Right hindlimb (tissue), 1 donor: ENCODE measurements at places on chromosomes 1 and 21.

GRCh38 chr1:76048219-76048618 lies 26.3 kb upstream of the ST6GALNAC3 start:
- DNase-seq = no peak

DNA sequence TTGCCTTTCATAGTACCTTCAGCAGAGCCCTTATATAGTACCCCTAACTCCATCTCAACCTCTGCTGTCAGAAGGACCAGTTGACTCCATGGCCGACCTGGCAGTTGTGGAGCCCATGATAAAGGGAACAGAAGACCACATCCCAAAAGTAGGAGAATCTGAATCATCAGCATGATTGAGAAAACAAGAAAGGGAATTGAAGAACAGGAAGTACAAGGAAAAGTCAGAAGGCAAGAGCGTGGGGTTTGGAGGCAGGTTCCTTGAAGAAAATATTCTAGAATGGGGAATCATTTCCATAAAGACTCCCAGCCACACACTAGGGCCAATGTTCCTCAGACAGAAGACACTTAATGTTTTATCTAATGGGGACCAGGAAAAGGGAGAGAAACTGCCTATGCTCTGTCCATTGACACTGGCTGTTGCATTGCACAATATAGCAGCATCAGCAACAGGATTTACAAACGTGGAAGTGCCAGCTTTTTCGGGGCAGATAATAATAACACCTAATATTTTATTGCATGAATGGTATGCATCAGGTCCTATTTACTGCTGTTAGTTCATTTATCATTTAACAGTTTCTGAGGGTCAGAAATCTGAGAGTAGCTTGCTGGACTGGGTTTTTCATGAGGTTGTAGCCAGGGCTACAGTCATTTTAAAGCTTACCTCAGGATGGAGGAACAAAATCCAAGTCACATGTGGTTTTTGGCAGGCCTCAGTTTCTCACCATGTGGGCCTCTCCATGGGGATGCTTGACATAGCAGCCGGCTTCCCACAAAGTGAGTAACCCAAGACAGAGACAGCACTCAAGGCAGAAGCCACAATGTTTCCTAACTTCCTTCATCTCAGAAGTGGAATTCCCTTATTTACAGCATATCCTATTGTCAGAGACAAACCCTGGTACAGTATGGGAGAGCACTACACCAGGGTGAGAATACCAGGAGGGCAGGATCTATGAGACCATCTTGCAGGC lies 483.4 kb downstream of the PLPP3 start:
- DNase-seq = peak; percentile 62

- no peak for DNase-seq
These were observed 6.3 kb upstream of the RBBP5 start for GRCh38 chr1:205128050-205128449.

DNA sequence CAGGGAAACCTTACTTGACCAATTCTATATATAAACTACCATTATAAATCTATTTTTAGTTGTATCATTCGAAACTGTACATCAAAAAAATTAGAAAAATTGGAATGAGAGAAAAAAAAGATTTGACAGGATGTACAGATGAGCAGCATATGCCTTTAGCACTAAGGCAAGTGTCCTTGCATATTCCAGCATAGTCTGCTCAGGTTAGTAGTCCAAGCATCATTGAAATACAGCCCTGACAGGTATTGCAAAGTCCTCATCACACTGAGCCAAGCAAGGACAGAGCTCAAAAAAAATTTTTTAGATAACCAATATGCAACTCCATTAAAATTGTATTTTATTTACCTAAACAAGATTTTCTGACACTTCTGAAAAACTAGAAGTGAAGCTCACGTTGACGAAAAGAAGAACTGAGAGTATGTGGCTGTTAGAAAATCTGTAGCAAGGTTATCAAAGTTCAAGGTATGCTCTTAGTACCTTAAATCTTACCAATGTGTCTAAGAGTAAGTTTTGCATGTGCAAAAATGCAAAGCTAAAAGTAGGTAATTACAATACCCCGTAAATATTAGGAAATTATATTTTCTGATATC lies 465.6 kb upstream of the ADGRL4 start:
- no peak for DNase-seq

DNA sequence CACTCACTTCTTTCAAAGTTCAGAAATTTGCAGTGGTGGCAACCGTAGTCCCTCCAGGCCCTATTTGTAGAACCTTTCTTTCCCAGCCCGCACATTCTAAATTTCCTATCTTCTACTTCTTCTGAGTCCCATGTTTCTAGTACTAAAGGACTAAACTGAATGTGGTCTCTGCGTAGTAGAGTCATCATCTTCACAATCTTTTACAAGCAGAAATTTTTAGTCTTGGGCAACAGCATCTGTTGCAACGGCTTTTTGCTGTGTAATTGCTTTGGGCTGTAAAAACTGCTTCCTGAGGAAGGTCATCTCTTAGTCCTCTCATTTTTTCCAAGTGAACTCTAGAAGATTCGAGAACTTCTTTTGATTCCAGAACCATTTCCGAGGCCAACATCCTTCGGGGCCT lies 23.9 kb downstream of the VAV3 start:
- no peak for DNase-seq

DNA sequence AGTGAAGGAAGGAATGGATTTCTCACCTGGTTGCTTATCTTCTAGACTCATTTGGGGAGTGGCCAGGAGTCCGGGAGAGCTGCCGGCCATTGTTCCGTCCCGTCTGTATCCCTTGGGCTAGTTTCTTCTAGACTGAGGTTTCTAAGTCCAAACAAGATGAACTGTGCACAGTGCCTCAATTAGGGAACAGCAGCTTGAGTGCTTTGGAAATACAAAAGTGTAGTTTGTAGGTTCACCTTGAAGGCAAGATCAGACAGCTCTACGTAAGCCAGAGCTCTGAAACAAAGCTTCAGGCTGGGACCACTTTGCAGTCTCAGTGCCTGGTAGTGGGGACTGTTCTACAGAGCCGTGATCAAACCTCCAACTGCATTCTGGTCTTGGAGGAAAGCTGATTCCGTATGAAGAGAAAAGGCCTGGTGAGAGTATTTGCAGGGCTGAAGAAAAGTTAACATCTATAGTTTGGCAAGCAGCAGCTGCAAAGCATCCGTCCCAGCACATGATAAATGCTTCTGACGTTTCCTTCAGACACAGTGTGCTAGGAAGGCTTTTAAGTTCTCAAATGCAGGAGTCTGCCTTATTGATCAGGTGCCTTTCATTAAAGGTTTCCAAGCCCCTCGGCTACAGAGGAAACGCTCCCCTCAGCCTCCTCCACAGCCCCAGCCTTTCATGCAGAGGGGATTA lies 432.8 kb downstream of the KIF26B start:
- DNase-seq = peak; percentile 6

DNA sequence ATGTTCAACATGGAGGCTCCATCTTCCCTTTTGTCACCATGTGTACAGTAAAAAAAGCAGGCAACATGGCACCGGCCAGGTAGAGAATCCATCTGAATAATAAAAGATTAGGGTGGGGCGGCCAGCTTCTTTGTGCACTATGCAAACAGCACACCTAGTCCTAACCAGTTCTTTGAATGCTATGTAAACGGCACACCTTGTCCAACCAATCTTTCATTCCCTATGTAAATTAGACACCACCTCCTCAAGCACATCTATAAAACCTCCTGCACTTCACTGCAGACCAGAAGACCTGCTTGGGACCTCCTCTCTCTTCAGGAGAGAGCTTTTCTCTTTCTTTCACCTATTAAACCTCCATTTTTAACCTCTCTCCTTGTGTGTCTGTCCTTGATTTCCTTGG lies 28.2 kb downstream of the TFB2M start:
- DNase-seq = no peak

- DNase-seq = no peak
These were observed 9.4 kb upstream of the UHMK1 start for GRCh38 chr1:162488219-162488618.
